ENCODE measurements at places on chromosomes 2 and 18.

DNA sequence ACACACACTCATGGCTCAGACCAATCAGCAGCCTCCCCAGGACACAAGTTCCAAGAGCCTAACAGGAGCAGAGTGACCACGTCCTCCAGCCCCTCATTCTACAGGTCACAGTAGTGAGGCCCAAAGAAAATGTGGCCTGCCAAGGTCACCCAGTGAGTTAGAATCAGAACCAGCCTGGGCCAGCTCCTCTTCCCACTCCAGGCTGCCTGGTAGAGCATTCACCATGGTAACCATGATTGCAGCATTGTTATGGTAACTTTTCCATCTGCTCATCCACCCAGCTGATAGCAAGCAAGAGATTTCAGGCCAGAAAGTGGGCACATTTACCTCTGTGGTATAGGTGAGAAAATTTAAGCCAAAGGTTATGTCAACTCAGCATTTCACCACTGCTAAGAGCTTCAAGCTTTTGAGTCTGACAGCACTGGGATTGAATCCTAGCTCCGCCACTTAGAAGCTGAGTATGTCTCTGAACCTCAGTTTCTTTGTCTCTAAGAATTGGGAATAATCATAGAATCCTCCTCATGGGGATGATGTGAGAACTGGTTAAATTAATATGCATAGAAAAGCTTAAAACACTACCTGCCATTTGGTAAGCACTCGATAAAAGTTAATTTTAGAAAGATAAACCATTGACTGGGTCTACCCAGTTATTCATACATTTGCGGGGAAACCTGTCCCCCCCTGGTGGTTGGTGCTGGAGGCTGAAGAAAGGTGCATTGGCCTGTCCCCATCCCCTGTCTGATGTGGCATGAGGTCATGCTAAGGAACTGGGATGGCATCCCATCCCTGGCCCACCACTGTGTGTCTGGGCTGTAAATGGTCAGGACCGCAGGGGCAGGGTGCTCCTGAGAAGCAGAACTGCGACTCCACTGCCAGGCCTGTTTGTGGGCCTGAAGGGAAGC, 181.5 kb downstream of the KLHL29 start:
- DNase-seq, result no peak

- no peak for DNase-seq
Observed at GRCh38 chr18:11304928-11305327, 155.6 kb upstream of the PIEZO2 start.

- no peak for DNase-seq
Observed at GRCh38 chr2:145399131-145399530, 879.2 kb upstream of the ZEB2 start.

GRCh38 chr2:240916571-240917008, 10.5 kb downstream of the CROCC2 start:
- peak; percentile 78 for DNase-seq

- no peak for DNase-seq
Observed at GRCh38 chr2:148860037-148860436, 15.0 kb upstream of the KIF5C start.

Data from left ventricle myocardium superior (tissue), 1 donor.